ENCODE measurements at places on chromosomes 4 and X. TPM values are rescaled to one million over a fixed set of nuclear protein-coding genes. Genes with fewer than 3 reads are reported as not detected.

GRCh38 chrX:76148041-76148665 is 24.7 kb upstream of the PBDC1 start:
- H3K4me1 ChIP-seq, result peaks cover 16% of the 10 kb centered on the region
- H3K27ac ChIP-seq, result peak overlapping the region; percentile 99
- no peaks in the 10 kb centered on the region for H3K27me3 ChIP-seq
- no peaks in the 10 kb centered on the region for H3K36me3 ChIP-seq

DNA sequence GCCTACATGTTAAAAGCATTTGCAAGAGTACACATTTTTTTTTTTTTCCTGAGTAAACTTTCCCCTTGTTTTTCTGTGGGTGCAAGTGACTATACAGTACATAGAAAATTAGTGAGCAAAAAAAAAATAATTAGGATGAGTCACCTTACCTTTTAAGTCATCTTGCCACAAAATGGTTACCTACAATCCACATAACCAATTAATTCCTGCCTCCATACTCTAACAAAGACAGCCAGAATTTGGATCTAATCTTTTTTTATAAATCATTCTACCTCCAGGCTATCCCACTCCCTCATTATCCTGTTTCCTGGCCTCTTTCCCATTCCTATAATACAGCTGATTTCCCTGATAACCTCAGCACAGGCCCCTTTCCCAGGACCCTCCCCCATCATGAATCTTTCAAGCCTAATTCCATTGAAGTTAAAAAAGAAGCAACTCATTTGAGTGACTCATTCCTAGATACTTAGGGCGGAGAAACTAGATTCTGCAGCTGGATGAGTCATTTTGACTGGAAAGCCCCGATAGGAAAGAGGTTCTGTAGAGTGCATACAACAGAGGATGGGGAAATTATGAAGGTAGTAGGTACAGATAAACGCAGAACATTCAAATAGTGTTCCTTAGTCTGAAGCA is 128.2 kb downstream of the C4orf51 start:
- H3K4me3 ChIP-seq, result peak overlapping the region; percentile 48
- peak overlapping the region; percentile 57 for H3K27ac ChIP-seq
- H3K27me3 ChIP-seq, result no peaks in the 10 kb centered on the region
- H3K36me3 ChIP-seq, result peaks cover 52% of the 10 kb centered on the region

DNA sequence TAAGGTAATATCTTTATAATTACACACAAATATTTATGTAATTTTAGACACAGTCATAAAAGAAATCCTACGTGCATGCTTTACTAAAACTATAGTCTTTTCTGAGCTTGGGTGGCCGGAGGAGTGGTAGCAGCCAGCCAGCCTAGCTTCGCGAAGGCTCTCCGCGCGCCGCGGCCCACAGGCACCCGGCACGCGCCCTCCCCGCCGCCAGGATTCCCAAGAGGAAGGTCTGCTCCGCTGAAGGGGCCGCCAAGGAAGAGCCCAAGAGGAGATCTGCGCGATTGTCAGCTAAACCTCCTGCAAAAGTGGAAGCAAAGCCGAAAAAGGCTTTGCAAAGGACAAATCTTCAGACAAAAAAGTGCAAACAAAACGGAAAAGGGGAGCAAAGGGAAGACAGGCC is 8.7 kb upstream of the PJA1 start:
- H3K4me3 ChIP-seq, result no peak overlapping the region
- no peak for DNase-seq
- H3K27me3 ChIP-seq, result peaks cover 4% of the 10 kb centered on the region
- H3K36me3 ChIP-seq, result no peaks in the 10 kb centered on the region

- no peaks in the 10 kb centered on the region for H3K36me3 ChIP-seq
- H3K27me3 ChIP-seq, result no peaks in the 10 kb centered on the region
- no peak for DNase-seq
- H3K27ac ChIP-seq, result no peak overlapping the region
Observed at GRCh38 chrX:915427-916229, 285.0 kb downstream of the SHOX start.

DNA sequence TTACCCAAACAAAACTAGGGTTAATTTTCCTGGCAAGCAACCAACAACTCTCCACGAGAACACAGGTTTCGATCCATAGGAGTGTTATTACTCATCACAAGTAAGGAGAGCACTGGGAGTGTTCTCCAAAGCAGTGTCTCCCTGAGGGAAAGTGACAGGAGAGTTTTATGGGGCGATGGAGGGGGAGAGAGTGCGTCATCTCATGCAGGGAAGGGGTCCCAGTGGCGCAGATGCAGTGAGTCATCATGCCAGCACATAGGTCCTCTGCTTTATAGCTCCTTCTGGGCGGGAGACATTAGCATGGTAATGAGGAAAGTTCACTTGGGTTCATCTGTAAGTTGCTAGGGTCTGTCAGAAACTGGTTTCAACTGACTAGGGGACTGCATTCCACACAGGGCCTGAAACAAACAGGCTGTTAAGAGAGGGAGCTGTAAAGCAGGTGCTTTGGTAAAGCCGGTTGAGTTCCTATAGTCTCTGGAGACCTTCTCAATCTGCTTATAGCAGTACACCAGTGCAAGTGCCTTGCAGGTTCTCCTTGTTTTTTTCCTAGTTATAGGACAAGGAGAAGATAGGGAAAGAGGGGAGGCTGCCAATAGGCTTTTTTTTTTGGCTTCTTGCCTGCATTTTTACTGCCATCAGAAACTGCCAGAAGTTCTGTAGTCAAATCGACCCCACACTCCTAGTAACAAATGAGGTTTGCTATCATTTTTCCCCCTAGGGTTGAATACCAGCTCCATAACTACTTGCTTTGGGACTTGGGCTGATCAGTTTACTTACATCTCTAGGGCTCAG is 12.8 kb upstream of the BOD1L1 start:
- no peak overlapping the region for H3K4me3 ChIP-seq
- DNase-seq, result no peak
- no peaks in the 10 kb centered on the region for H3K4me1 ChIP-seq
- no peak overlapping the region for H3K27ac ChIP-seq
- peaks cover 29% of the 10 kb centered on the region for H3K27me3 ChIP-seq

DNA sequence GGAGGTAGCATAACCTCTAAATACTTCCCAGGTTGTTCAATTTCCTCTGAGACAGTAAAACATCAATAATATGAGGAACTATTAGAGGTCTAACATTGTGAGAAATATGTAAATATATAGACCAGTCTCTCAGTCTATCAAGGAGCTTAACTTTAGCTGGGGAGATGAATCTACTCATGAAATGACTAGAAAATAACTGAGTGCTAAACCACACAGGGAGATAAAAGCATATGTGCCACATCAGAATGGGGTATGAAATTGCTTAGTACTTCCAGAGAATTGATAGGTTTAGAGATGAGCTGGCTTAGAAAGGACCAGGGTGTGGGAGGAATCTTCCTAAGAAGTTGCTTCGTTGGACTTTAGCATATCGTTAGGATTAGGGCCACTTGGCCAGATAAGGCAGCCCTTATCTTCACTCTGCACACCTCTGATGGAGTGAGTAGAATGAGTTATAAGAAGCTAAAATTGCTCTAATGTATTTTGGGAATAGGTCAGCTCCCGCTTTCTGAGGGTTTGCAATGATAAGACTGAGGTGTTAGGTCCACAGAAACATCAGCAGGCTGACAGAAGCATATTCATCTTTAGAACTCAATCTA is 299.2 kb downstream of the UNC5C start:
- DNase-seq, result no peak
- no peaks in the 10 kb centered on the region for H3K4me1 ChIP-seq
- no peak overlapping the region for H3K27ac ChIP-seq
- no peaks in the 10 kb centered on the region for H3K27me3 ChIP-seq
- no peak overlapping the region for H3K4me3 ChIP-seq

DNA sequence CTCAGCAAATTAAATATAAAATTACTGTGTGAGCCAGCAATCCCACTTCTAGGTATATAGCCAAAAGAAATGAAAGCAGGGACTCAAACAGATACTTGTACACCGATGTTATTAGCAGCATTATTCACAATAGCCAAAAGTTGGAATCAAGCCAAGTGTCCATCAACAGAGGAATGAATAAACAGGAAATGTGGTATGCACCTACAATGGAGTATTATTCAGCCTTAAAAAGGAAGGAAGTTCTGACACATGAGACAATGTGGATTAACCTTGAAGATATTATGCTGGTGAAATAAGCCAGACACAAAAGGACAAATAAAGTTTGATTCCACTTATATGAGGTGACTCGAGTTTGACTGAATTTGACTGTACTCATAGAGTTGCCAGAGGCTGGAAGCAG is 108.3 kb upstream of the DUSP21 start:
- H3K36me3 ChIP-seq, result no peaks in the 10 kb centered on the region
- no peaks in the 10 kb centered on the region for H3K4me1 ChIP-seq
- no peak overlapping the region for H3K27ac ChIP-seq

GRCh38 chrX:109926743-109927662 is 75.9 kb upstream of the TMEM164 start:
- no peaks in the 10 kb centered on the region for H3K36me3 ChIP-seq
- no peak for DNase-seq
- no peak overlapping the region for H3K27ac ChIP-seq
- no peaks in the 10 kb centered on the region for H3K27me3 ChIP-seq
- no peaks in the 10 kb centered on the region for H3K4me1 ChIP-seq

DNA sequence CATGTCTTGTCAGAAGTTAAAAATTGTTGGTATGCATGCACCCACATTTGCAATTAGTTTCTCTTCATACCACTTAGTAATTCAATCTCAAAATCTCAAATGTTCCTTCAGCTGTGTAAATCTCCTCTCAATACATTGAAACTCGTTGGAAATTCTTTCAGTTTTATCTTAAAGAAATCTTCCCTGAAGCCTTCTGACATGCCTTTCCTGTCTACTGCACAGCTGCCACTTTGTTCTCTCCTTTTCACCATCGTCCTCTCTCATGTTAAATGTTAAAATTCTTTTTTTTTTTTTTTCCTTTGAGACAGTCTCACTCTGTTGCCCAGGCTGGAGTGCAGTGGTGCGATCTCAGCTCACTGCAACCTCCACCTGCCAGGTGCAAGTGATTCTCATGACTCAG is 30.9 kb downstream of the MCUB start:
- peaks cover 3% of the 10 kb centered on the region for H3K36me3 ChIP-seq
- no peaks in the 10 kb centered on the region for H3K27me3 ChIP-seq
- peak overlapping the region; percentile 48 for H3K27ac ChIP-seq
- H3K4me3 ChIP-seq, result no peak overlapping the region

- peaks cover 49% of the 10 kb centered on the region for H3K36me3 ChIP-seq
- DNase-seq, result no peak
- no peak overlapping the region for H3K27ac ChIP-seq
- peaks cover 3% of the 10 kb centered on the region for H3K4me1 ChIP-seq
Observed at GRCh38 chrX:149495573-149496071, 9.5 kb downstream of the IDS start.

- H3K27me3 ChIP-seq, result no peaks in the 10 kb centered on the region
- H3K27ac ChIP-seq, result peak overlapping the region; percentile 98
- peak overlapping the region; percentile 50 for H3K4me3 ChIP-seq
- peaks cover 44% of the 10 kb centered on the region for H3K4me1 ChIP-seq
- no peak for DNase-seq
- H3K36me3 ChIP-seq, result no peaks in the 10 kb centered on the region
Observed at GRCh38 chrX:119753639-119754257, 4.6 kb upstream of the SOWAHD start.

DNA sequence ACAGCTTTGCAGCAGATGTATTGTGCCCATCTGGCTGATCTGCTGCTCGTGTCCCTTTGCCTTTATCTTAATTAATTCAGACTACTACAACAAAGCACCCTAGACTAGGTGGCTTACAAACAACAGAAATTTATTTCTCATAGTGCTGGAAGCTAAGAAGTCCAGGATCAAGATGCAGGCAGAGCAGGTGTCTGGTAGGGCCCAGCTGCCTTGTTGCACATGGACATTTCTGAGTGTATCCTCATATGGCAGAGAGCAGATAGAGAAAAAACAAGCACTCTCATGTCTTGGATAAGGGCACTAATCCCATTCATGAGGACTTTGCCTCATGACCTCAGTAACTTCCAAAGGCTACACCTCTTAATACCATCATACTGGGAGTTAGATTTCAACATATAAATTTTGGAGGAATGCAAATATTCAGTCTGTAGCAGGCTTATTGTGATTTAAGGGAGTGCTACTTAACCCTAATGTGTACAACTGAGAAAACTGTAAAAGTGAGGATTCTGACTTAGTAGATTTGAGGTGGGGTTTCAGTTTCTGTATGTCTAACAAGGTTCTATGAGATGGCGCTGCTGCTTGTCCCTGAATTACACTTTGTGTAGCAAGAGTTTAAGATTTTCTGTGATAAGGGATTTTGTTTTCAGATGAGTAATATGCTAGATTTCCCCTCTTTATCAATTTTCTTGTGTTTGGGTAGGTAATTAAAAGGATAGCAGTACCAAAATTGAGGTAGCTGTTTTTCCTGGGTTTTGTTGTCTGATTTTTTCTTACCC is 473.2 kb upstream of the TECRL start:
- H3K4me3 ChIP-seq, result no peak overlapping the region
- no peak for DNase-seq
- H3K27me3 ChIP-seq, result no peaks in the 10 kb centered on the region
- no peaks in the 10 kb centered on the region for H3K36me3 ChIP-seq
- no peak overlapping the region for H3K27ac ChIP-seq
- no peaks in the 10 kb centered on the region for H3K4me1 ChIP-seq

- no peak overlapping the region for H3K27ac ChIP-seq
- no peaks in the 10 kb centered on the region for H3K36me3 ChIP-seq
- peaks cover 61% of the 10 kb centered on the region for H3K27me3 ChIP-seq
Observed at GRCh38 chr4:141133999-141134995, 1.0 kb upstream of the RNF150 start.

- no peaks in the 10 kb centered on the region for H3K27me3 ChIP-seq
- no peak overlapping the region for H3K27ac ChIP-seq
- H3K4me1 ChIP-seq, result no peaks in the 10 kb centered on the region
- no peak for DNase-seq
- H3K36me3 ChIP-seq, result no peaks in the 10 kb centered on the region
Observed at GRCh38 chr4:33218238-33218637, 2498.1 kb downstream of the PCDH7 start.

DNA sequence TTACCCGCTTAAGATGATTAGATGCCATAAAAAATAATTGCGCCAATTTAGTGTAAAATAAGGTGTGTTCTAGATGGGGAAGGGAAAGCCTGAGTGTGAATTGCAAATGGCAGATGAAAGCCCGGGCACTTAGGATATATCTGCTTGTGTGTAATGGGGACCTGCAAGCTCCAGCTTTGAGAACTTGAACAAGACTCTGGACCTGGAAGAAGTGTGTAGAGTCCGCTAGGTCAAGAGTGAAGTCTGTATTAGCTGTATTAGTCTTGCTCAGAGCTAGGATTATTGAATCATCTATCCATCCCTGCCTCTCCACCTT is 4.2 kb downstream of the NEUROG2 start:
- DNase-seq, result no peak
- H3K36me3 ChIP-seq, result peaks cover 2% of the 10 kb centered on the region
- H3K27me3 ChIP-seq, result peaks cover 74% of the 10 kb centered on the region
- H3K4me1 ChIP-seq, result peaks cover 46% of the 10 kb centered on the region

PABPC4L gene
- not detected for total RNA-seq

GAGE13 gene
- total RNA-seq, result not detected

STOX2 gene
- not detected for total RNA-seq

GPRASP2 gene
- total RNA-seq, result 0.16 TPM

MEPE gene
- total RNA-seq, result not detected

COL4A6 gene
- total RNA-seq, result not detected

C4orf51 gene
- total RNA-seq, result not detected

TLR10 gene
- total RNA-seq, result 107 TPM

NOX1 gene
- total RNA-seq, result not detected

Measured in activated B cell treated with CpG ODN at 0.5 μM for 24 hours (primary cell).